ENCODE measurements at places on chromosomes 12 and 14. TPM values are rescaled to one million over a fixed set of nuclear protein-coding genes. Genes with fewer than 3 reads are reported as not detected.

Gene ATP6V1D
- total RNA-seq = 28.5 TPM

Gene LRRC10
- not detected for total RNA-seq

- no peaks in the 10 kb centered on the region for H3K36me3 ChIP-seq
- peak; percentile 82 for DNase-seq
- no peak overlapping the region for H3K4me3 ChIP-seq
- H3K27ac ChIP-seq = no peak overlapping the region
Observed at GRCh38 chr12:1644534-1645438, 15.8 kb downstream of the WNT5B start.

- H3K27me3 ChIP-seq = no peaks in the 10 kb centered on the region
- no peaks in the 10 kb centered on the region for H3K4me1 ChIP-seq
- H3K4me3 ChIP-seq = no peak overlapping the region
- H3K36me3 ChIP-seq = no peaks in the 10 kb centered on the region
- no peak for DNase-seq
- H3K27ac ChIP-seq = no peak overlapping the region
Observed at GRCh38 chr12:30200864-30201263, 417.1 kb upstream of the TMTC1 start.

DNA sequence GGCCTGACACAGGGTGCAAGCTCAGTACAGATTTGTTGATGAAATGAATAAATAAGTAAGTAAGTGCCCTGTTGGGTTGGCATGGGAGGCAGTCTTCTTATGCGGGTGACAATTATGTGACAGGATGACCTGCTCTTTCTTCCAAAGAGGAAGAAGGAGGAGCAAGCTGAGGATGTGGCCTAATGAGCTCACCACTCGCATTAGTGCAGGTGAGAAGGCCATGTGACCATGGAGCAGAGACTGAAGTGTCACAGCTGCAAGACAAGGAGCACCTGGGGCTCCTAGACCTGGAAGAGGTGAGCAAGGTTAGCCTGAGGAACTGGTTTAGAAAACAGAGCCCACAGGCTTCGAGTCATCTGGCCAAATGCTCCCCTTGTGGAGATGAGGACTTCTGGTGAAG lies 34.9 kb downstream of the LRTM2 start:
- H3K4me1 ChIP-seq = no peaks in the 10 kb centered on the region
- H3K27me3 ChIP-seq = no peaks in the 10 kb centered on the region
- H3K27ac ChIP-seq = no peak overlapping the region
- H3K36me3 ChIP-seq = no peaks in the 10 kb centered on the region
- no peak overlapping the region for H3K4me3 ChIP-seq

Gene TPPP2
- not detected for total RNA-seq

GRCh38 chr12:6450091-6450868 lies 1.6 kb upstream of the TAPBPL start:
- H3K36me3 ChIP-seq = no peaks in the 10 kb centered on the region
- H3K27ac ChIP-seq = peak overlapping the region; percentile 98
- H3K4me1 ChIP-seq = peaks cover 15% of the 10 kb centered on the region
- no peak for DNase-seq

DNA sequence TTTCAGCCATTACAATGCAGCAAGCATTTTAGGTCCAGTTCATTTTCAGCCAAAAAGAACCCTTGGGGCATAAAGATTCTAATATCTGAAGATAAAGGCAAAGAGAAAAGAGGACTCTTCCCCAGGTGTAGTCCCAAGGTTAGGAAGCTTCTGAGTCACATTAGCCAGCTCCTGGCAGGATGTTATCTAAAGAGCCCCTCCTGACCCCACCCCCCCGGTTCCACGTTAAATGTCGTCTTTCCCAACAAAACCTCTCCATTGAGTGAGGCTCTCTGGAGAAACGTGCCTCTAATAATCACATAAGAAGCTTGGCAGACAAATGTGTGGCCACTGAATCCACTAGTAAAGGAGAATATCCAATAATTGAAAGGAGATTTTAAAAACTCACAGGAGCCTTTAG lies 267.7 kb downstream of the GALC start:
- no peak overlapping the region for H3K27ac ChIP-seq
- H3K36me3 ChIP-seq = no peaks in the 10 kb centered on the region
- H3K4me3 ChIP-seq = no peak overlapping the region
